Endothelial cell of umbilical vein (primary cell): ENCODE measurements at places on chromosomes 7 and 10. TPM values are rescaled to one million over a fixed set of nuclear protein-coding genes. Genes with fewer than 3 reads are reported as not detected.

Gene TEX36
- not detected in 2 replicates for total RNA-seq

Gene ST8SIA6
- 0.35 and 0.51 TPM in 2 replicates for total RNA-seq

Gene CDHR1
- total RNA-seq = 0.14 and 0.53 TPM in 2 replicates

Gene DPCD
- total RNA-seq = 21.3 and 25.3 TPM in 2 replicates

Gene SP8
- 0.38 and 2.5 TPM in 2 replicates for total RNA-seq

Gene AMPH
- 8.0 and 9.2 TPM in 2 replicates for total RNA-seq

Gene TMEM184A
- not detected in 2 replicates for total RNA-seq

GRCh38 chr10:118045837-118046394 is 825 bp downstream of the RAB11FIP2 start:
- H3K27me3 ChIP-seq = no peaks in the 10 kb centered on the region
- peaks cover 38% of the 10 kb centered on the region for H3K4me1 ChIP-seq
- H3K27ac ChIP-seq = peak overlapping the region; percentile 47
- no peaks in the 10 kb centered on the region for H3K36me3 ChIP-seq
- peak; percentile 54 for DNase-seq
- H3K4me3 ChIP-seq = peak overlapping the region; percentile 79

- no peak overlapping the region for H3K27ac ChIP-seq
- no peaks in the 10 kb centered on the region for H3K4me1 ChIP-seq
- no peak overlapping the region for H3K4me3 ChIP-seq
- no peaks in the 10 kb centered on the region for H3K36me3 ChIP-seq
Observed at GRCh38 chr10:131201741-131202515, 109.6 kb downstream of the TCERG1L start.

GRCh38 chr10:124563320-124564040 is 101.9 kb downstream of the LHPP start:
- H3K27me3 ChIP-seq = peaks cover 14% of the 10 kb centered on the region
- no peaks in the 10 kb centered on the region for H3K4me1 ChIP-seq
- no peak overlapping the region for H3K27ac ChIP-seq
- H3K36me3 ChIP-seq = no peaks in the 10 kb centered on the region
- DNase-seq = no peak

DNA sequence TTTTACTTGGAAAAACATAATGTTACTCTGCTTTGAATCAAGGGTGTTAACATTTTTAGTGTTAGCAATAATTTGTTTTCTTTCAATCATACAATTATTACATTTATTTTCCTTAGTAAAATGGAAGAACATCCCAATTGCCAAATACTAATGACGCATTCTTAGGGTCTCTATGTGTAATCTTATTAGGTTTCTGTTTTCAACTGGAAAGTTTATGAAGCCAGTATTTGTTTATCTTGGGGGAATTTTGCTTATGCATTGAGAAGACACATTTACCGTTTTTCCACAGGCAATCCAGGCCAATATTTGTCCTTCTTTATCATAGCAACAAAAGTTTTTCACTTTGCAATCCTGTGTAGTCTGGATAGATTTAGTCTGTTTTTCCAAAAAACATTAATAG is 134.5 kb downstream of the CPED1 start:
- no peak overlapping the region for H3K4me3 ChIP-seq
- no peaks in the 10 kb centered on the region for H3K36me3 ChIP-seq
- DNase-seq = no peak
- no peaks in the 10 kb centered on the region for H3K27me3 ChIP-seq
- no peaks in the 10 kb centered on the region for H3K4me1 ChIP-seq

GRCh38 chr7:77691892-77692491 is 4.3 kb upstream of the RSBN1L start:
- no peak for DNase-seq
- no peak overlapping the region for H3K4me3 ChIP-seq
- H3K4me1 ChIP-seq = peaks cover 5% of the 10 kb centered on the region
- H3K27ac ChIP-seq = no peak overlapping the region
- H3K36me3 ChIP-seq = no peaks in the 10 kb centered on the region
- H3K27me3 ChIP-seq = no peaks in the 10 kb centered on the region

DNA sequence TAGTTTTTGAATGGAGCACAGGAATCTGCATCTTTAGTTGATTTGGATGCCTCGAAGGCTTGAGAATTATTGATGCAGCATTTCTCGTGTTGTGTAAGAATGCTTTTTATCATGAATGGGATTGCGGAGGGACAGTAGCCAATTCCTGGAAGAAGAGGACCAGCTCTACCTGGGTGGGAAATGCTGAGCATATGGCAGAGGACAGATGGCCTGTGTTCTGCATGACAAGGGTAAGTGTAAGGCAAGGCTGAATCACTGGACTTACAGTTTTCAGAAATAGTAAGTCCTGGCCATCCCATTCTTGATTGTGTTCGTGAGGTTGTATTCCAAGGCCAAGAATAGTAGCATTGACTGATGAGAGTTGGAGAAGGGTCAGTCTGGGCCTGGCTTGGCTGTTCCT is 15.9 kb downstream of the RP9 start:
- no peak for DNase-seq
- no peaks in the 10 kb centered on the region for H3K4me1 ChIP-seq
- H3K4me3 ChIP-seq = no peak overlapping the region
- no peak overlapping the region for H3K27ac ChIP-seq
- no peaks in the 10 kb centered on the region for H3K27me3 ChIP-seq
- peaks cover 2% of the 10 kb centered on the region for H3K36me3 ChIP-seq

GRCh38 chr10:86711513-86712316 is 43.4 kb downstream of the LDB3 start:
- no peaks in the 10 kb centered on the region for H3K4me1 ChIP-seq
- no peak overlapping the region for H3K27ac ChIP-seq
- no peak for DNase-seq

DNA sequence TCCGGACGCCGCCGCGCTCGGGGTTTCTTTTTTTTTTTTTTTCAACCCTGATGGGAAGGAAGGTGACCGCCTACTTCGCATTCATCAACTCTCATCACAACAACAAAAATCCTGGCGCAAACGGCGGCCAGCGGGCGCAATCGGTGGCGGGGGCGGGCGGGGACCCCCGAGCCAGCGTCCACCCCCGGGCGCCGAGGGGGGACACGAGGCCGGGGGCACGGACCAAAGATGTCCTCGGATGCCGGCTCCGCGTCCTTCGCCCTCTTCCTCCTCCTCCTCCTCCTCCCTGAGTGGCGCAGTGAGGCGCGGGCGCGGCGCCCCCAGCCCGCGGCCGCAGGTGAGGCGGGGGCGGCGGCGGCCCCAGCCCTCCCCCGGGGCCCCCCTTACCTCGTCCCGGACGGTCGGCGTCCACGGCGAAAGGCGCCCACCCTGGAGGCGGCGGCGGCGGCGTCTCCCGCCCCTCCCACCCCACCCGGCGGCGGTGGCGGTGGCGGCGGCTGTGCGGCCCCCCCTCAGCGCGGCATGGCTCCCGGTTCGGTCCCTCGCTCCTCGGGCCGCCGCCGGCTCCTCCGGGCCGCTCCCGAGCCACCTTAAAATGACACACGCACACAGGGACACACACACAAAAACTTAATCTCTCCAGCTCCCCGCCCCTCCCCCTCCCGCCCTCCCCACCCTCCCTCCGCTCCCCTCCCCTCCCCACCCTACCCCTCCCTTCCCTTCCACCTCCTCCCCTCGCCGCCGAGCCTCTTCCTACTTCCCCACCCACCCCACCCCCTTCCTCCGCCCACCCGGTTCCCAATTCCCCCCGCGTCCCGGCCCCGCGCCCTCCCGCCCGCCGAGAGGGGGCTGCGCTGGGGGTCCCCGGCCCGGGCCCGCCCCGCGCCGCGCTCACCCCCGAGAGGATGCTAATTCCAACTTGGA is at the start of gene CTBP2:
TSS of gene CTBP2 (minus strand) at position 632 of the 924 bp plus-strand sequence.
- H3K27me3 ChIP-seq = no peaks in the 10 kb centered on the region
- peak within 1 kb of the TSS; percentile 71 for H3K27ac ChIP-seq
- DNase-seq = peak; percentile 36
- no peaks in the 10 kb centered on the region for H3K36me3 ChIP-seq
- H3K4me3 ChIP-seq = peak within 1 kb of the TSS; percentile 98

- H3K27me3 ChIP-seq = no peaks in the 10 kb centered on the region
- H3K4me1 ChIP-seq = no peaks in the 10 kb centered on the region
- H3K36me3 ChIP-seq = peaks cover 3% of the 10 kb centered on the region
- H3K4me3 ChIP-seq = no peak overlapping the region
Observed at GRCh38 chr10:59887006-59887405, 19.4 kb downstream of the CCDC6 start.

- DNase-seq = no peak
- no peaks in the 10 kb centered on the region for H3K36me3 ChIP-seq
- no peaks in the 10 kb centered on the region for H3K4me1 ChIP-seq
- no peak overlapping the region for H3K27ac ChIP-seq
Observed at GRCh38 chr7:101960985-101961708, 143.7 kb downstream of the CUX1 start.

DNA sequence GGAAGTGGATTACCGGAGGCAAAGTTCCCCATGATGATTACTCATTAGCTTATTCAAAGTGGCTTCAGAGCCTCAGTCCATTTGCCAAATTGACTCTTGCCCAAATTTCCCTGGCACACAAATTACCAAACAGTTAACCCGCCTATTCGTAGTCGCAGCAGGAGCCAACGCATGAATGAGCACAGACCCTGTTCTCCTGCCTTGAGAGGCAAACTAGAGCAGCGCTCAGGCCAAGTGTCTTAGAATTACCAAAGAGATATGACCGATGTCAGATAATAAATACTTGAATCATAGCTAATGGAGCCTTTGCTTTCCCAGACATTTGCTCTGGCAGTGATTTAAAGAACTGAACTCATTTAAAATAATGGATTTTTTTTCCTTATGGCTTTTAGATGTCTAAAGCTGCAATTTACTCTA is 64.9 kb downstream of the CTTNBP2 start:
- no peak overlapping the region for H3K27ac ChIP-seq
- H3K4me3 ChIP-seq = no peak overlapping the region
- DNase-seq = no peak
- peaks cover 3% of the 10 kb centered on the region for H3K27me3 ChIP-seq

DNA sequence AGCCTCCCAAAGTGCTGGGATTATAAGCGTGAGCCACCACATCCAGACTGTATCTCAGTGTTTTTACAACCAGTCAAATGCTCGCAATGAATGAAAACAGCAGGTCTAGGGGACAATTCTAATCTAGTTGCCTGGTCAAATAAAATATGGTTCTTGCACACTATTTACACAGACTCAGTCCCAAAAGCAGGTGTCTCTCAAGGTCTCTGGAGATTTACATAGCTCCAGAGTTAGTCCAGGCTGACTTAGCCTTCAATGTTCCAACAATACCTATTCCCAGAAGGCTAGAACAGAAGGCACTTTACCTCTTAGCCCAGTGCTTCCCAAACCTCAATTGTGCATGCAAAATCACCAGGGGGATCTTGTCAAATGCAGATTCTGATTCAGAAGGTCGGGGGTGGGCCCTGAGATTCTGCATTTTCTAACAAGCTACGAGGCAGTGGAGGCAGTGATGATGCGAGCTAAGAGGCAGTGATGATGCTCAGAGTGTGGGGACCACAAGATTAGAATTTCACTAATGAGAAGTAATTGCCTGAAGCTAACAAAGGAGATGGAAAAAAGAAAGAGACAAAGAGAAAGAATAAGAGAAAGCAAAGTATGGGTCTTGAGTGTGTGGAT is 6.4 kb downstream of the KIAA1549 start:
- H3K4me1 ChIP-seq = peaks cover 14% of the 10 kb centered on the region
- no peak overlapping the region for H3K4me3 ChIP-seq
- H3K27me3 ChIP-seq = no peaks in the 10 kb centered on the region
- H3K36me3 ChIP-seq = no peaks in the 10 kb centered on the region
- no peak for DNase-seq

GRCh38 chr7:96067321-96067720 is 254.6 kb downstream of the SLC25A13 start:
- no peak overlapping the region for H3K27ac ChIP-seq
- H3K4me1 ChIP-seq = no peaks in the 10 kb centered on the region
- no peak for DNase-seq
- no peak overlapping the region for H3K4me3 ChIP-seq

DNA sequence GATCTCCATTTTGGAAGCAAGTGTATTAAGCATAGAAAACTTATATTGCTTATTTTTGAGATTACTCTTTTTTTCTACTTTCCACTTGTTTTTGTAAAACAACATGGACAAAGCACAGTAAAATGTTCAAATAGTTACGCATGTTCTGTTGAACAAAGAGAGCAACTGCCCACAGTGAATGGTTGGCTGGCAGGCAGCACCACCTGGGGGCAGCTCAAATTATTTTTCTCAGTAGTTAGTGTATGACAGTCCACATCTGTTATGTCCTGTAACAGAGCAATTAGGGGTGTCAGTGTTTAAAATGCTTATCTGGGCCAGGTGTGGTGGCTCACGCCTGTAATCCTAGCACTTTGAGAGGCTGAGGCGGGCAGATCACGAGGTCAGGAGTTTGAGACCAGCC is 46.1 kb upstream of the CACUL1 start:
- H3K27me3 ChIP-seq = peaks cover 3% of the 10 kb centered on the region
- no peak overlapping the region for H3K4me3 ChIP-seq
- H3K36me3 ChIP-seq = no peaks in the 10 kb centered on the region

GRCh38 chr10:86592413-86592812 is 61.9 kb upstream of the OPN4 start:
- DNase-seq = no peak
- no peaks in the 10 kb centered on the region for H3K36me3 ChIP-seq
- H3K4me1 ChIP-seq = no peaks in the 10 kb centered on the region
- no peaks in the 10 kb centered on the region for H3K27me3 ChIP-seq
- no peak overlapping the region for H3K4me3 ChIP-seq

- DNase-seq = no peak
- peaks cover 2% of the 10 kb centered on the region for H3K27me3 ChIP-seq
- no peaks in the 10 kb centered on the region for H3K4me1 ChIP-seq
- H3K36me3 ChIP-seq = no peaks in the 10 kb centered on the region
- H3K4me3 ChIP-seq = no peak overlapping the region
Observed at GRCh38 chr10:125781374-125781773, 5.8 kb upstream of the MMP21 start.

DNA sequence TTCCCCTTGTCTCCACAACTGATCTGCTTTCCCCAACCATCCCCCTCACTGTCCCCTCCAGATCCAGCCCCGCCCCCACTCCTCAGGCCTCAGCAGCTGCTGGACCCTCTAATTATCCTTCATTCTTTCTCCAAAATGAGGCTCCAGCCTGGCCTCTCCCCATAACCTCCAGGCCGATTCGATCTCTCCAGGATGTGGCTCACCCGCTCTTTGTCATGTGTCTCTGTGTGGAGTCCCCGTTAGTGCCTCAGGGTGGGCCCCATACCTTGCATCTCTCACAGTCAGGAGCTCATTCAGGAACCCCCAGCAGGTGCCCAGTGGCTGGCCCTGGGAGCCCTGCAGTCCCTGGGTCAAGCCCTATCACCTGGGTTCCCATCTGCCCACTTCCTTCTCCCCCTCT is 1.3 kb downstream of the PILRA start:
- H3K36me3 ChIP-seq = no peaks in the 10 kb centered on the region
- no peak overlapping the region for H3K4me3 ChIP-seq
- no peak overlapping the region for H3K27ac ChIP-seq
- no peaks in the 10 kb centered on the region for H3K27me3 ChIP-seq
- DNase-seq = no peak

- peak; percentile 50 for DNase-seq
- H3K4me3 ChIP-seq = no peak overlapping the region
- no peak overlapping the region for H3K27ac ChIP-seq
- peaks cover 13% of the 10 kb centered on the region for H3K4me1 ChIP-seq
- no peaks in the 10 kb centered on the region for H3K27me3 ChIP-seq
Observed at GRCh38 chr10:84499846-84500245, 171.5 kb downstream of the CCSER2 start.

DNA sequence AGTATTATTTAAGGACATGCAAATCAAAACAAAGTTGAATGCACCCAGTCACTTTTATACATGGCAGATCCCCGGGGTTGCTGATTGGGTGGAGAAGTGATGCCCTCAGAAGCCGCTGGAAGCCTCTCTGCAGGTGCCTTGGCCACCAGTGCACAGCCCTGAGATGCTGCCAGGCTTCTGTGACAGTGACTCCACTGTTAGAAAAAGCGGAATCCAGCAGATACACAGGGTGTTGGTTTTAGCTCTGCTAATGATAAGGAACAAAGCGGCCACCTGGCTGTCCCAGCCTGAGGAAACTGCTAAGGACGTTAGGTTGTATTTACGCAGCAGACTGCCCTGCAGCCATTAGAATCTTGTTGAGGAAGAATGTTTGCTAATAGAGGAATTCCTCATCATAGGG is 47.5 kb downstream of the JAKMIP3 start:
- no peaks in the 10 kb centered on the region for H3K27me3 ChIP-seq
- H3K4me1 ChIP-seq = no peaks in the 10 kb centered on the region
- no peak for DNase-seq
- H3K27ac ChIP-seq = no peak overlapping the region
